ENCODE measurements at places on chromosomes 3 and 15.
A peak's percentile ranks its signal among the peaks of the same experiment; 100 is the strongest.

DNA sequence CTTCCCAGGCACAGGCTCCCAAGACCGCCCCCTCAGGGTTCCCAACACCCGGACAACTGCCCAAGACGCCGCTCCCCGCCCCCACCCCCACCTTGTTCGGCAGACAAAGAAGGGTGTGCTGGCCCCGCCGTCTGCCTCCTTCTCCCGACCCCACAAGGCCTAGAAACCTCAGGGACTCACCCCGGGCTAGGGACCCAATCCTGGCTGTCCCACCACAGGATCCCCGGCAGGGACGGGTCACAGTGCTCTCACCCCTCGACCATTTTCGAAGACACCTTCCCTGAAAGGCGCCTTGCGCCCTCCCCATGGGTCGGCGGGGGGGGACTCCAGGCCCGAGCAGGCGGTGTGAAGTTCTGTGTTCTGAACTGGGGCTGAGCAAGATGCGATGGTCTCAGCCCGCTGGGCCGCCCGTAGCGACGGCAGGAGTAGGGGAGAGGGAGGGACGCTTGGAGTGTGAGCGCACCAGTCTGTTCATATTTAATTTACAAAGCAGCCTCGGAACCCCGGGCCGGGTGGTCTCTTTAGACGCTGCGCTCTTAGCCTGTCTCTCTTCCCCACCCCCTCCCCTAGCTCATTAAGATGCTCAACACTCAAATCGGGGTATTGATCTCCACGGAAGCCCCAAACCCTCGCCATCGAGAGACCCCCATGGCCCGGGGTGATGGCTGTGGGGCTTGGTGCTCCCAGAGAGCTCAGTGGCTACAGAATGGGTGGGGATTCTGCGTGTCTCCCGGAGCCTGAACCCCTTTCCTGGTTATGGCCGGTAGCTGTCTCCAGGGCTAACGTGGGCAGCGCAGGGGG is 1.4 kb upstream of the ISLR2 start:
- peak; percentile 87 for DNase-seq

- DNase-seq, result no peak
These were observed 7.8 kb downstream of the BNC1 start for GRCh38 chr15:83276661-83277060.

DNA sequence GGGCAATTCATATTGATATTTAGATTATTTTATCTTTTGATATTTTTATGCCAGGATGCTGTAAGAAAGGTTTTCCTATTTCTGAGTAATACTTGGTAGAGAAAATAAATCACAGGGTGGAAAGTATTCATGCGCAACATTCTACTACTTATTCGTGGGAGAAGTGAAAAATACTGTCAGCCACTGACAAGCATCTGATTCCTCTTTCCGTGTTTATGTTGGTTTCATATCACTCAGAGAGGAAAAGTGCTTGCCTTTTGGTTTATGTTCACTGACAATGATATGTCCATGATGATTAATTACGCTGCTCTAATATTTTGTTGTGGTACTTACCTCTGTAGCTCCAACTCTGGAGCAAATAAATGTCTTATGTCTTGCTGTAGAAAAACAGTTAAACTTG is 429.4 kb downstream of the EDEM1 start:
- DNase-seq, result no peak

DNA sequence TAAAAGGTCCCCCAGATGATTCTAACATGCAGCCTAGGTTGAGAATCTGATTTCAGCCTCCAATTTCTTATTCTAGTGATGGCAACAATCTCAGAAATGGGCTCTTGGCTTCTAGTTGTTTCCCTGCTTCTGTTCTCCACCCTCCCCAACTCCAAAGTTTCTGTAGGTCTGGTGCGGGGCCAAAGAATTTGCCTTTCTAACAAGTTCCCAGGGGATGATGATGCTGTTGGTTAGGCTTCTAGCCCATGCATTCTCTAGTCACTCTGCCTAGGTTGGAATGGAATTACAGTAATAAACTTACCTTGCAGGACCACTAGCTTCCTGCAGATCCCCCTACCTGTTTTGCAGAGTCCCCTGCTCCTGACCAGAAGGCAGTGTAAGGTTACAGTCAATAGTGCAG is 103.2 kb upstream of the PPP2R3A start:
- no peak for DNase-seq

- DNase-seq, result peak; percentile 2
These were observed 29.5 kb downstream of the AGTR1 start for GRCh38 chr3:148727231-148727630.

GRCh38 chr3:141217389-141217788 is 14.2 kb upstream of the PXYLP1 start:
- DNase-seq, result no peak

DNA sequence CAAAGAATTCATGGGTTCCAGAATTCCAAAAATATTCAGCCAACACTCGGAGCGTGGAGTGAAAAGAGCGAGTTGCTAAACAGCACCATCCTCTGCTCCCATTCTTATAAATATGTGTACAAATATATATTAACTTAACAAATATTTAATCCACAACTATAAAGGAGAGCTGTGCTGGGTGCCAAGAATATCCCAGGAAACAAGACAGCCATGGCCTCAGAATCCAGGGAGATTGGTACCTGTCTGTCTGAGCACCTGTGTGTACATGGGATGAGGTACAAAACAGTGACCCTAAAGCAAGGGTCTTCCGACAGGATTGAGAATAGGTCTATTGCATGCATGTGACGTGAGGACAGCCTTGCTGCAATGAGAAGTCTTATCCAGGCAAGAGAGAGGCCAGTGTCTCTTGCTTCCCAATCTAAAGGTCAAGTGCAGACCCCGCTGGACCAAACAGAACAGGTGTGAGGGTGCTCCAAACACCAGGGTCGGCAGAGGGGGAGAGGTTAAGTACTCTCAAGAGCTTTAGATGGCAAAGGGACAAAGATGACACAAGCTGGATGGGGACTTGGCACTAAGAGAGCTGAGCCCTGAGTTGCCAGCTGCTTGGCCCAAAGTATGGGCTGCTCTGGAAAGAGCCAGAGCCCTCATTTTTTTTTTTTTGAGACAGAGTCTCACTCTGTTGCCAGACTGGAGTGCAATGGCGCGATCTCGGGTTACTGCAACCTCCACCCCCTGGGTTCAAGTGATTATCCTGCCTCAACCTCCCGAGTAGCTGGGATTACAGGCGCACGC is 36.2 kb downstream of the HOMER2 start:
- DNase-seq, result no peak

- no peak for DNase-seq
These were observed 18.2 kb upstream of the SPTSSB start for GRCh38 chr3:161389445-161390035.

GRCh38 chr15:81001152-81002008 is 657 bp downstream of the TLNRD1 start:
- peak; percentile 25 for DNase-seq

Measured in NCI-H1417 (cell line).